ENCODE measurements at places on chromosomes 6 and 20.

GRCh38 chr6:168884646-168885086 lies 369.0 kb downstream of the THBS2 start:
- DNase-seq, result peak; percentile 89

DNA sequence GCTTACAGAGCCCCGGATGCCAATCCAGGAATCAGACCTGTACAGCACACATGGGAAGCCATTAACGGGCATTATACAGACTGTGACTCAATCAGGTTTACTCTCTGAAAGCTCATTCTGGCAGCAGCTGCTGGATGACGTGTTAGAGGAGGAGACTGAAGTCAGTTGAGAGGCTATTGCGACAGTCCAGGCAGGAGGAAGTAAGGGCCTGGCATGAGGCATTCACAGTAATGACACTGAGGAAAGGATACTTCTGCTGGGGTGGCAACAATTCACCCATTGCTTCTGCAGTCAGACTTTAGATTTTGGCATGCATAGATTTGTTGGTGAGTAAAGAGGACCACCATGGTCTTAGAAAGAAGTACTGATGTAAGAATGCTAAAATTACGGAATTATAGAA lies 151.0 kb upstream of the HEY2 start:
- DNase-seq, result no peak

- DNase-seq, result peak; percentile 36
Observed at GRCh38 chr20:32742322-32743236, 688 bp downstream of the COMMD7 start.

DNA sequence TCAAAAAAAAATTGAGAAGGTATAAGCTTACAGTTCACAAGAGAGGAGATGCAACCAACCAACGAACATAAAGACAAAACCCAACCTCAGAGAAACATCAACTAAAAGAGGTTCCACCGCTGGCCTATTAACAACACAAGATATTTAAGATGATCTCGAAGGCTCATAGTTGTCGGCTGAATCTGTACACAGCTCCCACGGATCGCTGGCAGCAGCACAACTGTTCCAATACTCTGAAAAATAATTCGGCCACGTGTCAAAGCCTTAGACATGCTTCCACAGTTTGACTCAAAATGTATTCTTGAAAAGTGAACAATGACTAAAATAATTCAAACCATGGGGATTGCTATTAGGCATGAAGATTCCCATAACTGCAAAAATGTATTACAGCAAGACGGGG lies 13.7 kb downstream of the EXOC2 start:
- DNase-seq, result no peak

DNA sequence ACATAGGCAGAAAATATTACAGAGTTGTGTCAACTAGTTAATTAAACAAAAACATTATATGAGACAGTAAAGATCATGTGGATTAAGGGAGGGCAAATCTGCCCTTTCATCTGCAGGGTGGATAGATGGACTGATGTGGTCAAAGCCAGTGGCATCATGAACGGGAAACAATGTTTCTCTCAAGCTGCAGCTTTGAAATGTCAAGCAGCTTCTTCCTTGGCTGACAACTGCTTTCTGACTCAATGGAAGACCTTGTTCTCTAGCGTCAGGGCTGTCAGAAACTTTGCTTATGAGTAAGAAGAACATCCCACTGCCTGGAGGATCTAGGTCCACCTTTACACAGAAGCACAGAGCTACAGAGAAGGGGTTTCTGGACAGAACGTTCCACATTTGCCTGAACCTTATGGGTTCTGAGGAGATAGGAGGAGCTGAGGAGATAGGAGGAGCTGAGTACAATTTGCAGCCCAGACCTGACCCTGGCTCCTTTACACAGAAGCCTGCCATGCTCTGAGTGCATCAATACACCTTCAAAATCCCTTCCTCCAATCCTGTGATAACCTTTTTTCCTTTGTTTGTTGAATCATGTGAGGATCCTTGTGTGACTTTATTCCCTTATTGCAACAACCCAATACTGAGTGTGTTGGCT lies 6.1 kb downstream of the CST5 start:
- DNase-seq, result no peak

- no peak for DNase-seq
Observed at GRCh38 chr20:52529826-52530225, 338.2 kb upstream of the ZFP64 start.

All from activated T-cell treated with anti-CD3 and anti-CD28 coated beads, Interleukin-2, amount 50 U/mL, for 1 hour (primary cell).